Activated CD4-positive, alpha-beta T cell treated with anti-CD3 and anti-CD28 coated beads, Interleukin-2, amount 50 U/mL, for 1 hour (primary cell): ENCODE measurements at places on chromosomes 1 and 21.

- no peak for DNase-seq
Measured at GRCh38 chr21:38081708-38082107, 165.5 kb upstream of the KCNJ6 start.

DNA sequence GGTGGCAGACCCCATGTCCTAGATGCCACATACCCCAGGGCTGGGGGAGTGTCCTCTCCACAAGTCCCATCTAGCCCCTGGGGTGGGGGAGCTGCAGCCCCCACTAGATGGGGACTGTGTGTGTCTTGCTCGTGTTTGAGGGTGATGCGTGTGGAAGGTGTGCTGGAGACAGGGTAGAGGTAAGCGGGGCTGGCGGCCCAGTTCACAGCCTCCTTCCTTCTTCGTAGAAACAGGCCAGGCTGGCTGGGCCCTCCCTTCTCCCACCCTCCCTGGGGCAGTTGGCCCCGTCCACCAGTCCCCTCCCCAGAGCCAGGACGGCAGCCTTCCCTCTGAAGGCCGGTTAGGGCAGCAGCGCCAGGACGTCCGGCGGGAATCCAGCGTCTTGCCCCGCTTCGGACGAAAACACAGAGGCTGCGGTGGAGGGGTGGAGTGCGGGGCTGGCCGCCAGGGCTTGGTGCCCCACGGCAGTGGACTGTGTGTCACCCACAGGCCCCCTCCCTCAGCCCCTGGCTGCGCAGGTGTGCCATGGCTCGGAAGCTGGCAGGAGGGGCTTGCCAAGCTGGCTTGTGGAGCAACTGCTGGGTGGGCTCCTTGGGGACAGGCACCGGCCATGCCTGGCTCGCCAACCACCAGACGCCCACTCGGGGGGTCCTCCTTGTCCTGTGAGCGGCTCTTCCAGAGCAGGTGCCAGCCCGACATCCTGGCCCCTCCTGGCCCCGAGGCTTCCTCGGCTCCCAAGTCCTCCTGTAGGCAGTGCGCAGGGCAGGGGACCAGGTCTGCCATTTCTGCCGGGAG lies 3.6 kb downstream of the PRDM16 start:
- DNase-seq, result no peak

DNA sequence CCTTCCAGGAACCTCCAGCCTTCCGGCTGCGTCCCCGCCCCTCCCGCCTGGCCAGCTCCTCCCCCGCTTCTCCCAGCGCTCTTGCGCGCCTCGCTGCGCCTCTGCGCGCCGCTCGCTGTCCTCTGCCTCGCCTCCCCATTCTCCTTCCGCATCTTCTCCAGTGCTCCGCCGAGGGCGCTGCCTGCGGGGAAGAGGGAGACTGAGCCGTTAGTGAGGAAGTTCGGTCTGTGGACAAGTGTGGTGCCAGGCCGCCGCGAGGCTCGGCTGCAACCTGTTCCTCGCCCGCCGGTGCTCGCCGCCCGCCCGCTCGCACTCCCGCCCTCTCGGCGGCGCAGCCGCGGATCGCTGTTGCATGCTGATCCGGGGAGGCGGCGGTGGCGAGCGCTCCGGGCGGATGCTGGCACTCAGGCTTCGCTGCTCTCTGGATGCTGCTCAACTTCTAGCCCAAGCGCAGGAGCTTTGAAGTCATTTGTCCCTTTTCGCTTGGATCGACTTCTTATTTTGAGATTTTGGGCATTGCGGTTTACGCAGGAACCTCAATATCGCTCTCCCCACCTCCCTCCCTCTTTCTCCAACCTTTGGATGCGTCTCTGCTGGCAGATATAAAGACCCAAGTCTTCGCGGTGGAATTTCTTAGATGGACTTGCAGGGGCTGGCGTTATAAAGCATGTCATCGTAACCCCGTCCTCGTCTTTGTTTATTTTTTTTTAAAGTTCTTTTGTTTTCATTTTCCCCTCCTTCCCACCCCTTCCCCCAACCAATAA lies 614 bp upstream of the CACNA1E start:
- no peak for DNase-seq

DNA sequence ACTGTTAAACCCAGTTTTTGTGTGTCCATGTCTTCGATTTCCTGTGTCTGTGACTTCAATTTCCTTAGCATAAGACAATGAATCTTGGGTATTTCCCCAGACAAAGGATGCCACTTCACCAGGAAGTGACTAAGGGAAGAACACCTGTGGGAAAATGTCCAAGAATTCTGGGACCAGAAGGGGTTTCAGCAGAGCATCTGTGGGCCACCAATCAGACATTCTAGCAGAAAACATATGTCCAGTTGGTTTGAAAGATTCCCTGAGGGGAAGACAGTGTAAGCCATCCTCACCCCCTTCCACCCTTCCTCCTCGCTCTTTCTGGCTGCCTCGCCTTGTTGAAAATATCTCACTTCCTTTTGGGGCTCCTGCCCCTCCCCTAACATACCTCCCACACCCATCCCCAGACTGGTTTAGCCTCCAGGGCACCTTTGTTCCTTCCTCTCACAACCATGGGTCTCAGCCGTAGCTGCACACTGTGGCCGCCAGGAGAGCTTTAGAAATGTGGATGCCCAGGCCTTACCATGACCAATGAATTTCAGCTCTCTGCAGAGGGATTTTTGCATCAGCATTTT lies 25.5 kb upstream of the IFNAR1 start:
- peak; percentile 20 for DNase-seq

DNA sequence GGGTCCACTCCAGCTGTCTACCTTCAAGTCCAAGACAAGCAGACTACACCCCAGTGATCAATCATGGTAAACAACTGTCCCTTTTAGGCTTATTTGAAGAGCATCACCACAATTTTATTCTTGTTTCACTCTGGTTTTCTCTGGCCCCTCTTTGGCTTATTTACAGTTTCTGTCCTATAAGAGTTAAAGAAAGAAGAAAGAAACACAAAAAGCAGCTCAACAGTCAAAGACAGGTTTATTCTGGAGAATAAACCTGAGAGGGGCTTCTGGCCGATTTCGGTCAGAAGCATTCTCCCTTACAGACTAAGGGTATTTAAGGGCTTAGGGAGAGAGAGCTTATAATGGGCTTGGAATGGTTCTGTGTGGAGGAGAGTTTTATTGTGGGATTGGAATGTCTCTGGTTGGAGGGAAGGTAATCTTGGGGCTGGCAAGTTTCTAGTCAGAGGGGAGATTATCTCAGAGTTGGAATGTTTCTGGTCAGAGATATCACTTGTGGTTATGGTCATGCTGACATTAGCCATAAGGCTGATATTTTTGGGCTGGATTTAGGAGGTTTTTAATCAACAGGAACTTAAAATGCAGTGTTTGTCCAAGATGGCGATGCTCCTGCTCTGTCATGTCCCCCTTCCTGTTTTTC lies 161.0 kb downstream of the URB2 start:
- DNase-seq, result no peak

- no peak for DNase-seq
Measured at GRCh38 chr21:45846373-45847160, 135.0 kb upstream of the COL6A1 start.

- DNase-seq, result no peak
Measured at GRCh38 chr1:45721207-45721606, 29.2 kb downstream of the IPP start.

DNA sequence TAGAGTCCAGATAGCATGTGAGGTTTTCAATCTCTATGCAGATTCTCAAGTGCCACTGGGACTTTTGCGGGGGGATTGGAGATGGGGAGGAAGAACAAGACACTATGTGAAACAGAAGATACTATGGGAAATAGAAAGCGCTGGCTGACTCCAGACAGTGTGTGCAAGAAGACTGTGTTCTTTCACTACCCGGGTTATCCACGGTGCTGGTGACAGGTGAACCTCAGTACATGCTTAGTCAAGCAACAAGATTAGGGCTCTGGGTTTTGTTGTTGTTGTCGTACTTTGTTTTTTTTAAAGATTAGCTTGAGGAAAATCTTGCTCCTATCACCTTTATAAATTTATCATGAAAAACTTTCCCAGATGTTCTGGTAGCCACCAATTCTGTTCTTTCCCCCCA lies 56.4 kb downstream of the SUSD4 start:
- no peak for DNase-seq

- DNase-seq, result peak; percentile 91
Measured at GRCh38 chr1:17236779-17237560, 11.9 kb upstream of the PADI3 start.

- no peak for DNase-seq
Measured at GRCh38 chr1:215405211-215405610, 161.9 kb upstream of the KCTD3 start.

GRCh38 chr1:22702296-22703085 lies 8.1 kb upstream of the EPHB2 start:
- no peak for DNase-seq

- no peak for DNase-seq
Measured at GRCh38 chr1:109726728-109727373, 14.0 kb downstream of the GSTM3 start.

DNA sequence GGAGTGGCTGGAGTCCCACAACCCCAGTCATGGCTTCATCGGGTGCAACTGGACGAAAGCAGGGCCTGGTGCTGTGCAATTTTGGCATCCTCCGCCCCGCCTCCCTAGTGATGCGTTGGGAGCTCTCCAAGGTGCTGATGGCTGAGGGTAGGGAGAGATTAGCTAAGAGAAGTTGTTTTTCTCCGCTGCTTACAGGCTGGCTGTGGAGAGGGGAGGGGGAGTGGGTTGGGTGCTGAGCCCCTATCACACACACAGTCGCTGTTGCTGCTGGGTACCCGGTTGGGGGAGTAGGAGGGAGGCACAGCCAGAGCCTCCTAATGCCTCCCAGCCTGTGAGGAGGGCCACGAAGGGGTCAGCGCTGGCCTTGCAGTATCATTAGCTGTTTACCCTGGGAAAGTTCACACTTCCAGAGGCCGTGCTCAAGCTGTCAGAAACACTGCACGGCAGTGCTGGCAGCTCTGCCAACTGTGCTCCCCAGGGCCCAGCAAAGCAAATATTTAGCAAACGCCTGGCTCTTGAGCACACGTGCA lies 110.0 kb downstream of the GRIK3 start:
- peak; percentile 16 for DNase-seq

DNA sequence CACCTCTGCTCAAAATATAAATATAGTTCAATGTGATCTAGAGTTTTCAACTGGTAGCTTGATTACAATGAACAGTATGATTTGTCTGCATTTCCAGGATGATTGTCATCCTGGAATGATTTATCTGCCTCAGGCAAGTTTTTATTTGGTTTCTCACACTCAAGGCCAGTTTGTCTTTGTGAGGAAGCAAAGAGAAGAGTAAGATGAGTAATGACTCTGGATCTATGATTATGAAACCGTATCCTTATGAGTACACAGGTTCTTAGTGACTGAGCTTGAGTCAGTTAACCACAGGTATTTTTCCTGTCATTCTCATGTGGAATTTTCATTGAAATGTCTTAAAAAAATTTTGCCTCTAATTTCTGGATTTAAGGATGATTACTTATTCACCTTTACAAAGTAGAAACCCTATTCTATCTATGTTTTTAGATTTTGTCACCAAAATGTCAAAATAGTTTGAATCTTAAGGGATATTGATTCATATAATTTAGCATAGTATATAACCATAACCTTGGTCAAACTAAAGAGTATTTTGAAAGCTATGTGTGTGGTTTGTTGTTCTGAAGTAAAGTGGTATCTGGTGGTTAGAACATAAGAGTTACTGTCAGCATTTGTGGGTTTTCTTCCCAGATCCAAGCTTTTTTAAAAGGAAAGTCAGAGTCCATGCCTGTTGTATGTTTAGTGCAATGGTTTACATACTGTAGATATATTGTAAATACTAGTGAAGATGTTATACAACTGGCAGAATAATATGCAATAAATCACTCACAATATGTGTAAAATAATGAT lies 145.0 kb downstream of the RASAL2 start:
- DNase-seq, result no peak

GRCh38 chr1:6889875-6890480 lies 104.7 kb downstream of the CAMTA1 start:
- peak; percentile 34 for DNase-seq

GRCh38 chr1:26401891-26402290 lies 8.7 kb upstream of the LIN28A start:
- DNase-seq, result no peak

- no peak for DNase-seq
Measured at GRCh38 chr1:158208586-158209116, 28.0 kb downstream of the CD1D start.

DNA sequence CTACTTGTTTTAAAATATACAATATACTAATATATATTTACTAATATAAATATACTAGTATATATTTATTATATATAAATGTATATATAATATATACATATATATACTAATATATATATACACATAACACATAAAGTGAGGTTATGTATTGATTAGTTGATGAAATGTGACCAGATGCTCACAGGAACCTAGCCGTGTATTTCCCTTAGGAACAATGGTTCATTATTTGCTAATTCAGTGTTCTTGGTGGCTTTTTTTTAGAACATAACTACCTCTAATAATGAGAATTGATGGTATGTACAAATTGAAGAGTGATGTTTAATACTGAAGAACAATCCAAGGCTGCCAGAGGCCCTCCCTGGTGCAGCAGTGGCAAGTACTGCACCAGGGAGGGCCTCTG lies 37.9 kb upstream of the ITPKB start:
- DNase-seq, result no peak

DNA sequence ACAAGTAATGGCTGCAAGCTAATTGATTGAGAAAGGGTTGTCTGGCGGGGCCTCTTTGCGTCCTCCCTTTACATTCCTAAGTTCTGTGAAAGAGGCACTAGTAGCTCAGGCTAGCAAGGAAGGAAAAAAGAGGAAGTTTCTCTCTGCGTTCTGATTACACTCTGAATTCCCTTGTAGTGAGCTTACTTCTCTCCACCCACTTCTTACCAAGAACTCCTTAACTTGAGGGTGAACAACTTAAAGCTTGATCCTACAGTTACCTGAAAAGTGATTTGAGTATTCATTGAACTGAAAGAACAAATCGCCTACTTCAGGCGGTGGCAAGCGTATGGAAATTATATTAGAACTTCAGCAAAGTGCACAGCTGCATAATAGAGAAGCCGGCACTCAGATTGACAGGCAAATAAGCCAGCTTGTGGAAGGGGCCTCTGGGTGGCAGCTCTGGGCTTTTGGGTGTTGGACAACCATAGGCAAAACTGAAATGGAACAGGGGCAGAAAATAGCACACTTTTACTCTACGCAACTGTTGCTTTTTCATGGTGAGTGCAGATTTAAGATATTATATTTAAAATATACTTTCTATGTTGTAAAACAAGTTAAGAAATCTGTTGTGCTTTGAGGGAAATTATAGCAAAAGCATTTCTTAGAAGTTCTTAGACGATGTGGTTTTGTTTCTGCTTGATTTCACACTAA lies 464.5 kb downstream of the USP25 start:
- DNase-seq, result no peak

GRCh38 chr1:11147197-11147770 lies 41.9 kb upstream of the ANGPTL7 start:
- DNase-seq, result no peak

GRCh38 chr1:212692774-212693644 lies 6.6 kb downstream of the BATF3 start:
- DNase-seq, result no peak

DNA sequence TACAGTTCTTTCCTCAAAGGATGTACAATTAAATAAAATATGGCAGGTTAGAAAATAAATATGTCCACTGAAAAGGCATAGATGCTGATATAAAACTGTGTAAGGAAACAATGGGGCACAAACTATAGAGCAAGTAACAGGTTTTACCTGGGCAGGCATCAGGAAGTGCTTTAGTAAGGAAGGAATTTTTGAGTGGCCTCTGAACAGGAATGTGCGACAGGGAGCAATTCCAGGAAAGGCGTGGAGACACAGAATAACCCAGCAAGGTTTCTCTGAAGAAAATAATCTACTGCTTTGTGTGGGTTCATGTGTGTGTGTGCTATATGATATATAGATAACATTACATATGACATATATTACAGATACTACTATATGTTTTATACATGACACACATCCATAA lies 128.4 kb downstream of the RGS21 start:
- no peak for DNase-seq
